ENCODE measurements at places on chromosomes 3 and 15.

- no peak for DNase-seq
Observed at GRCh38 chr3:15403965-15404364, 23.4 kb downstream of the METTL6 start.

DNA sequence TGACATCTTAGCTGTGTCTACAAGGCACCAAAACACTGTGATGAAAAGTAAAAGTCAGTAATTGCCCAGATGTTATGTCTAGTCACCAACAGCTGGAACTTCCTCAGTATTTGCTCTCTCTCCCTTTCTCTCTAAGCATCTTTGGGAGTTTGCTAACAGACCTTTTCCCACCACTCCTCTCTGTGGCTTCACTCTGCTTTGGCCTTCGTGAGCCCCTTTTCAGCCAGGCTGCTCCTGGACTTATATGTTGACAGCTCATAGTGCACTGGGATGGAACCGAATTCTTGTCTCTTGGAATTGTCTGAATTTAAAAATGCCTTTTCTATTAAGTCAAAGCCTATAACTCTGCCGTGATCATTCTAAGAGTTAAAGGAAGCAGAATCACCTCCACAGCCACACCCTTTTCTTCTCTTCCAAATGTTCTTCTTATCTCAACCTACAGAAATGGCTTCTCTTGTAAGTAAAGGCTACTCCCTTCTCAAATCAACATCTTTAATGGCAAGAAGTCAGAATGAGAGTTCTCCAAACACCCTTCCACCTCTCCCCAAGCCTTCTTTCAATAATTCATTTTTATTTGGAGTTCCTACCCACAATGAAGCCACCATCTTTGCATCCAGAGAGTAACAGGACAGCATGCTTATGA is 17.2 kb upstream of the FOXP1 start:
- DNase-seq = no peak

GRCh38 chr3:120153294-120153693 is 59.0 kb upstream of the GSK3B start:
- no peak for DNase-seq

DNA sequence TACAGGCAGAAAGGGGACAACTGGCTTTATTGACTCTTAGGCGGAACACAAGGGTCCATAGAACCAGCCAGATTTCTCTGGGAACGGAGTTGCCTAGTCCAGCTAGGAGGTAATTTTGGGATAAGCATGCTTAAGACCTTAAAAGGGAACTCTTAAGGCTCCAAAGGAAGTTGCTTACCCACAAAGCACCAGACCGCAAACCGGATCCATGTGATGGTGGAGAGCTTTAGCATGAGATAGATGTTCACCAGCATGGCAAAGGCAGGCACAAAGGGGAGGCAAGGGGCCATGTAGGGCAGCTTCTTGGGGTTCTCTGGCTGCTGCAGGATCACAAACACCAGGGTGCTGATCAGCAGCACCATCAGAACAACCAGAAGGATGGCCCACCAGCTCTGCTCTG is 61.4 kb downstream of the CLDN11 start:
- no peak for DNase-seq

GRCh38 chr3:159208050-159208449 is 406.2 kb downstream of the MFSD1 start:
- DNase-seq = no peak

GRCh38 chr15:32735989-32736700 is 18.3 kb downstream of the GREM1 start:
- DNase-seq = no peak

DNA sequence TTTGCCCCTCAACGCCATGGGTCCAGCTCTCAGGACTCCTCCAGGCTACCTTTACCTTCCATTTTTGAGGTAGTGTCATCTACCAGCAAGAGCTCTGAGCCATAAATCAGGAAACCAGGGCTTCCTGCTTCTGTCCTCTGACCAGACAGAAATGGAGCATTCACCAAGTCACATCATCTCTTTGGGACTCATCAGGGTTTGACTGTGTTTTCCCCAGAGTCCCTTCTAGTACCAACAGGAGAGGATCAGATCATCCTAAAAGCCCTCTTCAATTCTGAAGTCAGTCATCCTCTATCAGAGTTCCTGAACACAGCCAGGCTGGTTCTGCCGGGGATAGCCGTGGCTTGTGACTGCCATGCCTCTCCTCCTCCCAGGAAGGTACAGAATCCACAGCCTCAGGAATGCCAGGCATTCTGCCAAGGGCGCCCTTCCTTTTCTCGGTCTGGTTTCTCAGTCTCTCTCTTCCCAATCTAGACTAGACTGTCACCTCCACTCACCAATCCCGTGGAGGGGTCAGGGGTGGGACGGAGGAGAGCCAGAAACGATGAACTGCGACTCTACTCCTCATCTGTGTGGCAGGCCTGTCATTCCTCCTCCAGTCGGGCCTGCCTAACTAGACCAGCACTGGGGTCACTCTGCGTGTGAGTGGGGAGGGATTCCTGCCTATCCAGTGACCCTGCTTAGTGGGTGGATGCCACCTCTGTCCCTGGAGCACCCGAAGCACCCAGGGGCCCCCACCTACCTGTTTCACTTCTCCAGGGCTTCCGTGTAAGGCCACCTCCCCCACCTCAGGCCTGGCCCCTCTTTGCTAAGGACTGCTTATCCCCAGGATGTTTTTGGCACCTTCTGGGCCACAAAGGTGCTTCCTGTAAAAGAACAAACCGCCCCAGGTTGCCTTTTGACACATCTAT is 30.9 kb downstream of the CCNL1 start:
- DNase-seq = no peak
